ENCODE measurements at places on chromosomes 2 and 18.

- peak; percentile 12 for DNase-seq
Observed at GRCh38 chr2:221200184-221200839, 371.8 kb downstream of the EPHA4 start.

DNA sequence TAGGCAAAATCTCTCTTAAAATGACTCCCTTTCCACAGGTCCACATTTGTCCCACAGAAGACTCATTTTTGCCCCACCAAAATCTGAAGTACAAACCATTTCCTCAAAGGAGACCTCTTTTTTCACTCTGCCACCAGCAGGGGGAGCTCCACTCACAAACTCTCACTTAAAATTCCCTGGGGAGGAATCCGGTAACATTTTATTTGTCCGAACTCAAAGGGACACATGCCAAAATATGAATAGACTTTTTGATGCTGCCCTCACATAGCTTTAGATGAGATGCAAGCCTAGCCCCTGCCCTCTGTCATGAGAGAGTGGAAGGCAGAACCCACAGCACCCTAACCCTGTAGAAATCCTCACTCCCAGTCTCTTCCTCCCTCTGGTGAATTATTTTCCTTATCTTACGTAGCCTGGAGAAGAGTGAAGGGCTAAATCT lies 57.1 kb downstream of the RMDN2 start:
- peak; percentile 46 for DNase-seq

GRCh38 chr2:55720417-55720816 lies 26.8 kb upstream of the PNPT1 start:
- DNase-seq: no peak

DNA sequence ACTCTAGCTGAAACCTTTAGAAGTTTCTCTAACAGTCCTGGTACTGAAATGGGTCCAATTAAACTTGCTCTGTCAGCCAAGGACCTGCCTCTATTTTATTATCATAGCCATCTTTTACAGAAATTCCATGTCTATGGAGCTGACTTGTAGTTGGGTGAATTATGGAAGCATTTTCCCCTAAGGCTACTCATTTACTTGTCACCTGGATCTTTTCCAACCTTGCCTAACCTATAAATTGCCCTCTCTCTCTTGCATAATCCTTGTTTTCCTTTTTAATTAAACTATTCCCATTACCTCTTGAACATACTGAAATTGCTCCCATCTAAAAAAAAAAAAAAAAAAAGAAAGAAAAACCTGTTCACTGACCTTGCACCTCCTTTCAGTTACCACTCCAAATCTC lies 74.6 kb upstream of the DOK6 start:
- DNase-seq: no peak

DNA sequence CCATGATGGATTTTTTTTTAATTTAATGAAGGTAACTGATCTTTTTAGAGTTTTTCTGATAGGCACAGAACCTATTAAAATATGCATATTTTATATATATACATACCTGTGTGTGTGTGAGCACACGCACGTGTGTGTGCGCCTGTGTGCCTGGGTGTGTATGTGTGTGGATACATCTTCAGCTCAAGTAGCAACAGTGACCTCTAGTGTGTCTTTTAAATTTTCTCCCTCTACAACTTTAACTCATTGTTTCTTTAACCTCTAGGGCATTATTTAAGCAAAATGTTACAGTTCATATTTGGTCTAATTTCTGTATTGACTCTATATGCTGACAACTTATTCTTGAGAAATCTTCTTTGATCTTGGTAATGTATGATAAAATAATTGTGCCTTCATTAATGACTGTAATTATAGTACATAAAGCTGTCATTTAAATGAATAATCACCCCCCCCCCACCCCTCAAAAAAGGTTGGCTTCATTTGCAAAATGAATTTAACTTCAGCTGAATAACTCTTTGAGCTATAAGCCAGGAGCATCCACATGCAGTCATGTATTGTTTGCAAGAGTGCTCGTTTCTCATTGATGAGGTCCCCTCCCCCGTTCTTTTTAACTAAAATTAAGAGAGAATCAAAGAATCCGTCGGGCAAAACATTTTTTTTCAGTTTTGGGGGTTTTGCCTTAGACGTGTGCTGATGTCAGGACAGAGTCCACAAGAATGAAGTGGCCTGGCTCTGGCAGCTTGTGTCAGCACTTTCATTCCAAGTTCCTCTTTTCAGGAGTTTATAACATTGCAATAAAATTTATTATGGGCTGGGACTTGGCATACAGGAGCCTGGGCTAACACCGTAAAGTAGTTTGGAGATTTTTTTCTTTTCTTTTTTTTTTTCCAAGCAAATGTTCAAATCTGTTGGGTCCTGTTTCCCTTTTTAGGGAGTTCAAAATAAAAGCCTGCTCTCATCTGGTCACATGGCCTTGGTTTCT lies 80.0 kb downstream of the ETAA1 start:
- peak; percentile 22 for DNase-seq

GRCh38 chr2:69416147-69416546 lies 21.1 kb downstream of the NFU1 start:
- DNase-seq: no peak

DNA sequence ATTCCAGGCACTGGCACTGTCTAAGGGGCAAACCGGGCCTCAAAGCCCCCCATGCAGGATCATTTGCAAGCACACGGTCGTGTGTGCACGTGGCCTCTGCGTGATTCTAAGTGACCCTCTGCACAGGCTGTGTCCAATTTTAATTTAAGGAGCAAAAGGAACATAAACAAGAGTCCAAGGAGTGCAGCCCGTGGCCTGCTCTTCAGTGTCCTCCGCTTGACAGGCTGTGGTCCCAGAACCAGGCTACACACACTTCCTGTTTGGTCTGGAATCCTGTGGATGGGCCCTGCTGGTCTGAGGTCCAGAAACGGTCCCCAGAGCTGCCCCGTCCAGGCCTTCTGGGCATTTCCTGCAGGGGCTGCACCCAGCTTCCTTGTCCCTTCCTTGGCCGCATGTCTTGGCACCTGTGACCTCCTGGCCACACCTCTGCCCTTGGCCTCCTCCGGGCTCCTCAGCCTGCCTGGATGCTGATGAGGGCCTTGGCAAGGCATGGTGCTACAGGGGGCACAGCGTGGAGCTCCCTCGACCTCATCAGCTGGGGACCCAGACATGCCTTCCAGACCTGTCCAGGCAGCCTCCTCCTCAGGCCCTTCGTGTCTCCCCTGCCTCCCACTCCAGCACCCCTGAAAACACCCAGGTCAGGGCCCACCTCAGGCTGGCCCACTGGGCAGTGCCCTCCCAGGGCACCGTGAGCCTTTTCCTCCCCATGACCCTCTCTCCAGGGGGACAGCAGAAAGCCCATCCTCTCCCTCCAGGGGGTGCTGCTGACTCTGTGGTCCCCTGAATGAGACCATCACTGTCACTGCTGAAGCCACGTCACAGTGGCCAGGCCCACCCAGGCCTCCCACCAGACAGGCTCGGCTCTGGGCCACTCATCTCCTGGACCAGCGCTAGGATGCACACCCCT lies 136.4 kb upstream of the GPC1 start:
- peak; percentile 17 for DNase-seq

- no peak for DNase-seq
Observed at GRCh38 chr2:145350011-145350410, 830.1 kb upstream of the ZEB2 start.

DNA sequence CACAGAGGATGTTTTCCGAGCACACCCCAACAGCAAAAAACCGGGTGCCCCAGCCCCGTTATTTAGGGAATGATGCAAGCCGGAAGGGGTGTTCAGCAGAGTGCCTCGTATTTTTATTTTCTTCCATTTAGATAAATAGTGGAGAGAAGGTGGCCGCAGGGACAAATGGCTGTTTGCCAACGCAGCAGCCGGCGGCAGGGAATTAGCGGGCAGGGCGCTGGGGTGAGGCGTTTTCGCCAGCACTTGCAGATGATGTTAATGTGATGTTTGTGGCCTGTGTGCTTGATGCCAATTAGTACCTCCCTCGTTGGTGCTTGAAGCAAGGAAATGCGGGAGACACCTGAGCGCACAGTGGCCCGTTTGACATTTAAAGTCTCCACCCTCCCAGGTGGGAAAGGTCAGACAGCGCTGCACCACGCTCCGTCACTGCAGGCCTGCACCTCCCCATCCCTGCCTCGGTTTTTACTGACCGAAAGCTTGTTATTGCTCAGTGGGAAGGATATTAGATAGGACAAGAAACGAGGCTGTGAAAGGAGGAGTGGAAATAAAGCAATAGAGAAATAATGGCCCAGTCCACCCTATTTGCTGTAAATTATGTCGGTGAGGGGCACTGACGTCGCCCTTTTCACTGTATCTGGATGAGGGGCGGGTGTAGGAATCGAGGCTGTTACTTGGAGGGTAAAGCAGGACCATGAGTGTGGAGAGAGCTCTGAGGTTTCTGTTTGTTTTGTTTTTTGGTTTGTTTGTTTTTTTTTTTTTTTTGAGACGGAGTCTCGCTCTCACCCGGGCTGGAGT lies 39.1 kb downstream of the NFATC1 start:
- DNase-seq: no peak

DNA sequence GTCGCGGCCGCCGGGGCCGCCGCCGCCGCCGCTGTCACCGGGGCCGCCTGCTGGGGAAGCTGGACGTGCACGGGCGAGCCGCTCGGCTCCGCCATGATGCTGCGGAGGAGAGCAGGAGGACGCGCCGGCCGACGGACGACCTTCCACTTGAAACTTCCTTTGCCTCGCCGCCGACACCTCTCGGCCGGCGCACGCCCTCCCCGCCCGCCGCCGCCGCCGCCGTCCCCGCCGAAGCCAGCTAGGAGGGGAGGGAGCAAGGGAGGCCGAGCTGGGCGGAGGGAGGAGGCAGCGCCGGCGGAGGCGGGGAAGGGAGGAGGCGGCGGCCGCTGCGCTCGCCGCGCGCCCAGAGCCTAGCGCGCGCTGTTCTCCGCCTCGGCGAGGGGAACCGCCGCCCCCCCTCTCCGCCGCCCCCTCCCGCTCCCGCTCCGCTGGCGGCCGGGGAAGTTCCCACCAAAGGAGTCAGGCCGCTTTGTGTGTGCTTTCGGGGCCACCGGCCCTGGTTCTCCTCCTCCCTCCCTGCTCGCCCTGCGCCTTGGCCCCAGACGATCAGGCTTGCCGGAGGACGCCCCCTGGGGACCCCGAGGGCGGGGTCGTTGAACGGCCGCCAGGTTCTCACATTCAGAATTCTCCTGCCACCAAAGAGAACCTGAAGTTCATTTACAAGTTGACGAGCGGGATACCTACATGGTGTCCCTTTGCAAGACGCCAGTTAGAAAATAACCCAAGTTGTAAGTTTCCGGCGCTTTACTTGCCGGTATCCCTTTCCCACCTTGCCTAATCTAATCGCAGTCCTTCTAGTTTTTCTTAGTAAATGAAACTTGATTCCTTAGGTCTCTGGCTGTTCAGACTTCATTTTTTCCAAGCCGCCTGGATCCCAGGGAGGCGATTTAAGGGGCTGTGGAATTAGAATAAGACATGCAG lies at the start of gene STK39:
Gene STK39, minus strand, starts transcription at position 255 of the 921 bp plus-strand sequence. Its CDS starts 160 bp downstream, at position 95.
- DNase-seq: peak; percentile 92

- DNase-seq: no peak
Observed at GRCh38 chr2:85257970-85258605, 69.7 kb downstream of the TGOLN2 start.

- DNase-seq: no peak
Observed at GRCh38 chr2:155070489-155070888, 372.0 kb downstream of the KCNJ3 start.

DNA sequence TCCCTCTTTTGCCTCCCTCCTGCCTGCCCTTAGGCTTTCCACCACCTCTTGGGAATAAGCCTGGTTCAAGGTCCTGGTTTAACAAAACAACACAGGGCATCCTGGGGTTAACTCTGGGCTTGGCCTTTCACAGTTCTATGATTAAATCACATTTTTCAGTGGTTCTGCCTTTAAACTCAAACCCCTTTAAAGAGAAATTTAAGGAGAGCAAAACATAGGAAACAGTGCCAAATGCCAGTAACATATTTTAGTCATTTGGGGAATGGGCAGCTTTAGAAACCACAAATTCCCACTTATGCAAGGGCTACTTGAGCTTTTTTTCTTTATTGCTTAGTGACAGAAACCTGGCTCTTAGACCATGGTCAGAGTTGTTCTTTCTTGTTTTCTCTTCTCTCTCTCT lies 112.2 kb upstream of the FZD5 start:
- DNase-seq: no peak

DNA sequence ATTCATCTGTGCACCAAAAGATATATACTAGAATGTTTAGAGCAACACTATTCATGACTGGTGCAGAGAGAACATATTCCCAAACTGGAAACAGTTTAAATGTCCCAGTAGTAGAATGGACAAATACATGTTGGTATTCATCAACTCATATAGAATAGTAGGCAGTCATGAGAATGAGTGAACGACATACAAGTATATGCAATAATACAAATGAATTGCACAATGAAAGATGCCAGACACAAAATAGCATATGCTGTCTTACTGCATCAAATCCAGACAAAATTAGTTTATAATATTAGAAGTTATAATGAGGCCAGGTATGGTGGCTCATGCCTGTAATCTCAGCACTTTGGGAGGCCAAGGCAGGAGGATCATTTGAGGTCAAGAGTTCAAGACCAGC lies 8.3 kb upstream of the PRKAG3 start:
- no peak for DNase-seq

DNA sequence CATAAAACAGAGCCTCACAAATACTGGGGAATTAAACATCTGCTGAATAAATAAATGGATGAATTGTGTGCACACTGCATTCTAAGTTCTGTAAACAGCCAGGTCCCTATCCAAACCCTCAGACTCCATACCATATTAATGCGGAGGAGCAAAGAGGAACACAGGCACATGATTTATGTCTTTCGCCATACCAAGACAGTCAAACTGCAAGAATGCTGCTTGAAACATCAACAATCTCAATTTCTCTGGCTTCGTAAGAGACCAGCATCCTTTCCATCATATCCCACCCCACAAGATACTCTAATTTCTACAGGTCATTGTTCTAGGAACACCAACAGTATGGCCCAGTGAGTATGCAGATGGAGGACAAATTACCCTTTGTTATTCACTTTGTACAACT lies 15.0 kb downstream of the KANSL3 start:
- DNase-seq: no peak

DNA sequence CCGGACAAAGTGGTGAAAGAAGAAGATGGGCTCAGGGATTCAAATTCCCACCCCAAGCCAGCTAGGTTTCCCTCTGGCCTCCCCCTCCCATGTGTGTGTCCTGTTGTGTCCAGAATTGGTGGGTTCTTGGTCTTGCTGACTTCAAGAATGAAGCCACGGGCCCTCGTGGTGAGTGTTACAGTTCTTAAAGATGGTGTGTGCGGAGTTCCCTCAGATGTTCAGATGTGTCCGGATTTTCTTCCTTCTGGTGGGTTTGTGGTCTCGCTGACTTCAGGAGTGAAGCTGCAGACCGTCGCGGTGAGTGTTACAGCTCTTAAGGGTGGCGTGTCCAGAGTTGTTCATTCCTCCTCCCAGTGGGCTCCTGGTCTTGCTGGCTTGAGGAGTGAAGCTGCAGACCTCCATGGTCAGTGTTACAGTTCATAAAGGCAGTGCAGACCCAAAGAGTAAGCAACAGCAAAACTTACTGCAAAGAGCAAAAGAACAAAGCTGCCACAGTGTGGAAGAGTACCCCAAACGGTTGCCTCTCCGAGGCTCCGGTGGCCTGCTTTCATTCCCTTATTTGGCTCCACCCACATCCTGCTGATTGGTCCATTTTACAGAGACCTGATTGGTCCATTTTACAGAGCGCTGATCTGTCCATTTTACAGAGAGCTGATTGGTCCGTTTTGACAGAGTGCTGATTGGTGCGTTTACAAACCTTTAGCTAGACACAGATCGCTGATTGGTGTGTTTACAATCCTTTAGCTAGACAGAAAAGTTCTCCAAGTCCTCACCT lies 37.7 kb upstream of the KLF11 start:
- DNase-seq: no peak

- no peak for DNase-seq
Observed at GRCh38 chr2:96950381-96951124, 35.8 kb downstream of the FAM178B start.
